NB4 (cell line): ENCODE measurements at places on chromosomes 4 and X.

- DNase-seq, result no peak
Observed at GRCh38 chr4:54668014-54668611, 10.4 kb downstream of the KIT start.

- no peak for DNase-seq
Observed at GRCh38 chr4:39812500-39812899, 114.6 kb downstream of the UBE2K start.

- DNase-seq, result no peak
Observed at GRCh38 chr4:110131916-110132315, 66.5 kb downstream of the ELOVL6 start.

GRCh38 chr4:37014584-37014983 lies 230.0 kb upstream of the NWD2 start:
- no peak for DNase-seq

DNA sequence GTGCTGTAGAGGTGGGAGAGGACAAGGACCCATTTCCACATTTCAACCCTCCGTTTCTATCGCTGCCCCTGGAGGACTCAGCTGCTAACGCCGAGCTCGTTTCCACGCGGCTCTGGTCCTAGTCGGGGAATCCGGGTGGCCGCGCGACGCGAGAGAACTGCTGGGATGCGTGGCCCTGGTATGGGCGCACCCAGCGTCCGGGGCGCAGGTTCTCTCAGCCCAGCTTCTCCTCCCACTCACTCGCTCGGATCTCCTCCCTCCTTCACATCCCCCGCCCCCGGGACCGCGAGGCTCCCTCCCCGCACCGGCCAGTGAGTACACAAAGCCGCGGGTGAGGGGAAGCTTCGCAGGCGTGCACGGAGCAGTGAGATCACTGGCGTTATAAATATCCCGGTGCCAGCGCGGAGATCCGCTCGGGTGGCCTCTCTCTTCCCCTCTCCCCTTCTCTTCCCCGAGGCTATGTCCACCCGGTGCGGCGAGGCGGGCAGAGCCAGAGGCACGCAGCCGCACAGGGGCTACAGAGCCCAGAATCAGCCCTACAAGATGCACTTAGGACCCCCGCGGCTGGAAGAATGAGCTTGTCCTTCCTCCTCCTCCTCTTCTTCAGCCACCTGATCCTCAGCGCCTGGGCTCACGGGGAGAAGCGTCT lies at the start of gene FGF5:
FGF5 (plus strand) TSS at position 412 of the 649 bp plus-strand sequence; CDS start at position 573, 161 bp downstream.
- peak; percentile 79 for DNase-seq

GRCh38 chr4:7939377-7940108 lies at the start of gene AFAP1:
AFAP1 (minus strand) TSS chr4:7939861; CDS start chr4:7872078, 67,783 bp downstream.
- DNase-seq, result no peak

DNA sequence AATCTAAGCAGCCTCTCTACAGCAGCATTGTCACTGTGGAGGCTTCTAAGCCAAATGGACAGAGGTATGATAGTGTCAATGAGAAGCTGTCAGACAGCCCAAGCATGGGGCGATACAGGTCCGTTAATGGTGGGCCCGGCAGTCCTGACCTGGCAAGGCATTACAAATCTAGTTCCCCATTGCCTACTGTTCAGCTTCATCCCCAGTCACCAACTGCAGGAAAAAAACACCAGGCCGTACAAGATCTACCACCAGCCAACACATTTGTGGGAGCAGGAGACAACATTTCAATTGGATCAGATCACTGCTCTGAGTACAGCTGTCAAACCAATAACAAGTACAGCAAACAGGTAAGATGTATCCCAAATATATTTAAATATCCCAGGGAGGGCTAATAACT lies 4.1 kb downstream of the PCDH7 start:
- DNase-seq, result no peak

GRCh38 chr4:96103086-96103485 lies 263.2 kb downstream of the PDHA2 start:
- DNase-seq, result no peak

- DNase-seq, result no peak
Observed at GRCh38 chr4:173273941-173274340, 60.2 kb downstream of the HMGB2 start.

GRCh38 chr4:139763672-139764071 lies 98.1 kb downstream of the MGST2 start:
- DNase-seq, result peak; percentile 59
